Stimulated activated CD4-positive, alpha-beta T cell treated with anti-CD3 and anti-CD28 coated beads, Interleukin-12 subunit alpha, Interleukin-12 subunit beta, amount 100 ng/mL, for 24 hours (primary cell): ENCODE measurements at places on chromosomes 2 and 18.

- DNase-seq = no peak
Observed at GRCh38 chr2:14492920-14493503, 139.5 kb upstream of the LRATD1 start.

- no peak for DNase-seq
Observed at GRCh38 chr18:10789180-10789579, 263.4 kb downstream of the NAPG start.

- no peak for DNase-seq
Observed at GRCh38 chr2:39664232-39664887, 1.4 kb upstream of the TMEM178A start.

DNA sequence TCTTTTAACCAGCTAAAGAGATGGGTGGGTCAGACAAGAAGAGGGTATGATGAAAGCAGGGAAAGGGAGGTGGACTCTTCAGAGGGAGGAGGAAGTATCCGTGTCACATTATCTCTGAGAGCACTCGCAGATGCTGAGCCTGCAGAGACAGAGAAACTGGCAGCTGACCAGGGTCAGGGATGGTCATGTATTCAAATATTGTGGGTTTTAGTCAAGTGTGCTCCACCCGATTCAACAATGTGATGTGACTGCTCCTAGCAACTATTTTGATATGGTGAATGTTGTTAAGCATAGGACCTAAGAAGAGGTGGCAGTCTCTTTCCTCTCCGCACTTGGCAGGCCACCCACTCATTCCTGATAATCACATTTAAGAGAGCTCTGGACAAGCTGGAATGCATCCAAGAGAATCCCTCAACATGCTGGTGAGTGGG is 1.3 kb upstream of the CLIP4 start:
- DNase-seq = no peak

GRCh38 chr2:47056374-47056773 is 98.7 kb downstream of the STPG4 start:
- DNase-seq = no peak

- no peak for DNase-seq
Observed at GRCh38 chr2:136334967-136335366, 217.0 kb upstream of the CXCR4 start.
